Activated naive CD8-positive, alpha-beta T cell treated with anti-CD3 and anti-CD28 coated beads for 36 hours (primary cell): ENCODE measurements at places on chromosomes 12 and 14. TPM values are rescaled to one million over a fixed set of nuclear protein-coding genes. Genes with fewer than 3 reads are reported as not detected.

- H3K4me3 ChIP-seq, result no peak overlapping the region
- DNase-seq, result no peak
- no peak overlapping the region for H3K27ac ChIP-seq
Observed at GRCh38 chr12:58509116-58509885, 411.0 kb downstream of the LRIG3 start.

- peaks cover 52% of the 10 kb centered on the region for H3K4me1 ChIP-seq
- H3K27me3 ChIP-seq, result no peaks in the 10 kb centered on the region
- peak overlapping the region; percentile 58 for H3K27ac ChIP-seq
- no peak for DNase-seq
Observed at GRCh38 chr12:120538281-120539156, 4.4 kb downstream of the RNF10 start.

- H3K36me3 ChIP-seq, result no peaks in the 10 kb centered on the region
- no peak overlapping the region for H3K4me3 ChIP-seq
- H3K27me3 ChIP-seq, result peaks cover 24% of the 10 kb centered on the region
Observed at GRCh38 chr12:26135010-26135420, 10.2 kb upstream of the BHLHE41 start.

GRCh38 chr12:119840582-119840981 lies 36.5 kb downstream of the CIT start:
- no peak overlapping the region for H3K4me3 ChIP-seq
- no peaks in the 10 kb centered on the region for H3K27me3 ChIP-seq
- H3K27ac ChIP-seq, result no peak overlapping the region
- no peaks in the 10 kb centered on the region for H3K4me1 ChIP-seq

DNA sequence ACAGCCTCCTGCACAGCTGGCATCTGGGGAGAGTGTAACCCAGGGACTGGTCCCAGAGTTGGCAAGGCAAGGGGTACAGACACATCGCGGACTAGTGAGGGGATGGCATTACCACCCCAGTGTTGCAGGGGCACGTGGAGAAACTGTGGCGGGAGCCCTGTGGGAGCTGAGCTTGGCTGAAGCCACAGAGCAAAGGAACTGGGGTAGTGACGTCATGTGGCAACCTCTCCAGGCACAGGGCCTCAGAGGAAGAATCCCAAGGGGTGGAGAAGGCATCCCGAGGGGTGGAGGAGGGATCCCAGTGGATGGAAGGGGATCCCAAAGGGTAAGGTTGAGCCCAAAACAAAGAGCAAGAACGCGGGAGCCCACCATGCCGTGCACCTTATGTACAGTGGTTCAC lies 70.1 kb downstream of the GSC start:
- DNase-seq, result no peak
- H3K36me3 ChIP-seq, result no peaks in the 10 kb centered on the region
- H3K4me1 ChIP-seq, result no peaks in the 10 kb centered on the region
- H3K27me3 ChIP-seq, result peaks cover 7% of the 10 kb centered on the region
- no peak overlapping the region for H3K4me3 ChIP-seq
- H3K27ac ChIP-seq, result no peak overlapping the region

DNA sequence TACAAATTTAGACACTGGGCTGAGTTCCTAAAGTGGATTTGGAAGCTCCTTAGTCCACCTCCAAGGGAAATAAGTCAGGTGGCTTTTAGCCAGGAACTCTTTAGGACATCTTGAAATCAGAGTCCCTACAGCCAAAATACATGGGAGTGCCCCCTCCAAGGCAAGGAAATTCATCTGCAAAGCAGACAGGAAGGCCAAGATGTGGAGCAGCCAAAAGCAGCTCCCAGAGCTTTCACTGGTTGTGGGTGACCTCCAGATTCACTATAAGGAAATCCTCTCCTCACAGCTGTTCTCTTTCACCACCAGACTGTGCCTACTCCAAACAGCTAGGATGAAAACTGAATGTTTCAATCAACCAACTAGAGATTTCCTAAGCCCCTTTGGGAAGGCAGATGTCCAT lies 6.6 kb downstream of the TTC9 start:
- H3K36me3 ChIP-seq, result peaks cover 25% of the 10 kb centered on the region
- H3K27ac ChIP-seq, result no peak overlapping the region
- peaks cover 78% of the 10 kb centered on the region for H3K4me1 ChIP-seq
- H3K27me3 ChIP-seq, result no peaks in the 10 kb centered on the region
- H3K4me3 ChIP-seq, result no peak overlapping the region

DNA sequence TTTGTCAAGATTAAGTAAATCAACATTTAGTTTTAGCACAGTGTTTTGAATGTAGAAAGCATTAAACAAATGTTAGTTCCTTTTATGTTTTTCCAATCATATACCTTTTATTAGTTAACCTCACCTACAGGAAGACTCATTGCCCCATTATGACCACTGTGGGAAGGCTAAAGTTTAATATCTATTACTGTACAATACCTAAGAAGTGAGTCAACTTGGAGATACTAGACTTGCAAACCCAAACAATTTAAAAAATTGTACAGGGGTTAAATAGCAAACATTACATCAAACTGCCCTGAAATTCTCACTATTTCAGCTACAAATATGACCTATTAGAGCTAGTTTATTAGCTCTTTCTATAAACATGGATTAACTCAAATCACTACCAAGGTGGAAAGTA lies 8.6 kb upstream of the G2E3 start:
- no peaks in the 10 kb centered on the region for H3K27me3 ChIP-seq
- H3K27ac ChIP-seq, result no peak overlapping the region
- H3K4me3 ChIP-seq, result no peak overlapping the region
- DNase-seq, result no peak
- peaks cover 2% of the 10 kb centered on the region for H3K4me1 ChIP-seq

The ACVRL1 gene
- not detected for total RNA-seq

The OAS2 gene
- total RNA-seq, result 122 TPM

- peaks cover 2% of the 10 kb centered on the region for H3K36me3 ChIP-seq
- no peak overlapping the region for H3K27ac ChIP-seq
- H3K4me1 ChIP-seq, result no peaks in the 10 kb centered on the region
Observed at GRCh38 chr12:101078536-101079285, 131.3 kb downstream of the SLC5A8 start.

GRCh38 chr12:48924617-48925303 lies 532 bp downstream of the FKBP11 start:
- H3K4me3 ChIP-seq, result peak overlapping the region; percentile 93
- H3K27ac ChIP-seq, result peak overlapping the region; percentile 98
- no peaks in the 10 kb centered on the region for H3K27me3 ChIP-seq
- H3K4me1 ChIP-seq, result peaks cover 45% of the 10 kb centered on the region
- peak; percentile 82 for DNase-seq

The SLC25A47 gene
- not detected for total RNA-seq

The CCDC175 gene
- total RNA-seq, result not detected

GRCh38 chr12:56115329-56115728 lies 1.1 kb upstream of the RPL41 start:
- peaks cover 35% of the 10 kb centered on the region for H3K4me1 ChIP-seq
- peaks cover 14% of the 10 kb centered on the region for H3K27me3 ChIP-seq
- H3K36me3 ChIP-seq, result peaks cover 65% of the 10 kb centered on the region
- peak overlapping the region; percentile 92 for H3K4me3 ChIP-seq
- DNase-seq, result no peak

The FIGNL2 gene
- total RNA-seq, result 0.29 TPM

GRCh38 chr12:75836533-75836932 lies 195.0 kb downstream of the PHLDA1 start:
- H3K36me3 ChIP-seq, result no peaks in the 10 kb centered on the region
- no peaks in the 10 kb centered on the region for H3K4me1 ChIP-seq
- peaks cover 28% of the 10 kb centered on the region for H3K27me3 ChIP-seq
- H3K27ac ChIP-seq, result no peak overlapping the region
- H3K4me3 ChIP-seq, result no peak overlapping the region

DNA sequence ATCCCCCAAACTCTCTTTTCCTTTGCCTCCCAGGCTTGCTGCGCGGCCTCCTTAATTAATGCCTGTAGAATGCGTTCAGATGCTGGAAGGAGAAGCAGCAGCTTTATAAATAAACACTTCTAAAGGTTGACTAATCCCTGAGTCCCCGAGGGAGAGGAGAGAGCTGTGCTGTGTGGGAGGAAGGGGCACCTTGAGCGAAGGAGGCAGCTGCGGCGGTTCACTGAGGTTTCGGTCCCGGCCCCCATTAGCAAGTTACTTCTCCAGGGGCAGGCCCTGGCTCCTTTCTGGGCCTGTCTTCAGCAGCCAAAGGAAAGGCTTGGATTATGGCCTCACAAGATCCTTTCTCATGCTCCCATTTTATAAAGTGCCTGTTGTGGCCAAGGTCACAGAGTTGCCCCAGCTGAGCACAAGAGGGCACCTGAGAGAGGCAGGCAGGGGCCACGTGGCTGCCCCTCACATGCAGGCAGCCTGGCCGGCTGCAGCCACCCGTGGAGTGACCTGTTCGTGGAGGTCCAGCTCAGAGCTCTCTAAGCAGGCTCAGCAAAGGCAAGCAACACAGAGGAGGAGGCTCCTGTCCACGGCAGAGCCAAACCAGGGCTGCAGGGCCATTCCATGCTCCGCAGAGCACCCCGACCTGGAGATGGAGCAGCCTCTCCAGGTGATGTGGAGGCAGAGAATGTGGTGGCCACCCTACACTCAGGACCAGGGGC lies 15.0 kb upstream of the CACNA2D4 start:
- no peaks in the 10 kb centered on the region for H3K36me3 ChIP-seq
- no peak overlapping the region for H3K27ac ChIP-seq
- H3K4me1 ChIP-seq, result peaks cover 5% of the 10 kb centered on the region
- DNase-seq, result no peak
- H3K4me3 ChIP-seq, result no peak overlapping the region
